ENCODE measurements at places on chromosomes 5 and 9.

DNA sequence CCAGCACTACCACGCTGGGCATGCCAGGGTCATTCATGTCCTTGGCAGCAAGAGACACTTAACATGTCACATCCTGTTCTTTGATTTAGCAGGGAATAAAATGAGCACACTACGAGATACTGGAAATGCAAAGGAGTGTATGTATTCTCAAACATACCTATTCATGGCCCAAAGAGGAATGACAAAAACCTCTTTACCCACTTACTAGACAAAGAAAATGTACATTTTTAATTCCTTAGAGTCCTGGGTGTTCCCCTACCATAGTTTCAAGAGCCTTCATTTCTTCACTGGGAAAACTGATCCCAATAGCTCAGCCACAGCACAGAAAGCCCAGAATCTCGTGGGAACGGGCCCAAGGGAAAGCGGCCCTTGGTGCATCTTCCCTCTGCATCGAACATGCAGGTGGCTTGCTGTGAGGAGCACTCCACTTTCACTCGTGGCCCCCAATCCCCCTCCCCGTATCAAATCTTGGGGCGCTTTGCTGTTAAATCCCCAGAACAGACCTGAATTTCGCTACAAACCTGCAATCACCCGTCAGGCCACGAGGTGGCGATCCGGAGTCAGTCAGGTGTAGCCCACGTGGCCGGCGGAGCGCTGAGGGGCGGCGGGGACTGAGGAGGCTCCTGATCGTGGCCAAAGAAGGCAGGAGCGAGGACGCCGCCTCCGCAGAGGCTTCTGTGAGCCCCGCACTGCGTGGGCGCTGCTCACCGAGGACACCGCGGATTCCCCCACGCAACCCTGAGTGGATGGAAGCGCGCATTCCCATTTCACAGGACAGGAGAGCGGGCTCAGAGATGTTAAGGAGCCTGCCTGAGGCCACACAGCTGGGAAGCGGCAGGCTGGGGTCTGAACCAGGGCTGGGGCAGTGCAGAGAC lies 91.4 kb downstream of the LMX1B start:
- DNase-seq = peak; percentile 64

- DNase-seq = no peak
Observed at GRCh38 chr5:142507531-142508372, 178.1 kb downstream of the FGF1 start.

DNA sequence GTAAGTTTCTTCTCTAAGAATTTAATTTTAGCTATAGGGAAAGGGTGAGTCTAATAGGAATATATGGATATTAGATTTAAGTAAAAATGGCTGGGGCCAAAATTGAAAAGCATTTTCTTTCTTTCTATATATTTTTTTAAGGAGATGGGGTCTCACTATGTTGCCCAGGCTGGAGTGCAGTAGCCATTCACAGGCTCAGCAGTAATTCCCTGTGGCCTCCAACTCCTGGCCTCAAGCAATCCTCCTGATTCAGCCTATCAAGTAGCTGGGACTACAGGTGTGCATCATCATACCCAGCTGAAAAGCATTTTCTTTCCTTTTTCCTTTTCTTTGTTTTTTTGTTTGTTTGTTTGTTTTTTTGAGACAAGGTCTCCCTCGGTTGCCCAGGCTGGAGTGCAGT lies 41.1 kb downstream of the CSNK1A1 start:
- no peak for DNase-seq

DNA sequence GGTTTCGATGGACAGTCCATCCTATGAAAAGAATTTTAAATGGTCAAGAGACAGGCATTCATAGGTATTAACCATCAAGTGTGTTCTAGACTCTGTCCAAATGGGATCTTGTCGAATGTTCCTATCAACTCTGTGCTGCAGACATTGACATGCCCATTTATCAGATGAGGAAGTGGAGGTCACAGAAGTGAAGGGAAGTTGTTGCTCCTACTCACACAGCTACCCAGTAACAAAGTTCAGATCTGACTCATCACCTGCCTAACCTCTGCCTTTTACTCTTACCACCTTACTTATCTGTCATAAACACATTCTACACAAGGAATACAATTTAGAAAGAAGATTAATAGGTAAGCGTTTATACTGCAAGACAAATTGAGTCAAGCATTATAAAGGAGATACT lies 426.2 kb upstream of the BRINP1 start:
- DNase-seq = no peak

GRCh38 chr5:141725891-141726290 lies 43.9 kb upstream of the ARAP3 start:
- DNase-seq = no peak

DNA sequence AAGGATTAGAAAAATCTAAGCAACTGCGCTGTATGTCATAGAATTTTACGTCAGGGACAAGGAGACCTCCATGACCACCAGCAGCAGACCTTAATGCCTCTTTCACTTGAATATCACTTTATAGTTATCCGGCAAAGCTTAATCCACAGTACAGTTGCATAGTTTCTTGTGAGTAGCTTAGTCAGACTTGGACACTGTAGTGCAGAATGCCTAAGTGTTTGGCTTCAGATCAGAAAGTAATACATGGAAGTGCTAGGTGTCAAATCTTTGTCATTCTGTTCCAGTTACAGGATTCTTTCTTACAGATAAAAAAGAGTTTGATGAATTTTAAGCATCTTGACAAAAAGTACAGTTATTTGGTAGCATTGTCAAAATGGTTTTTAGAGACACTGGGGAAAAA lies 239.9 kb upstream of the PAPPA start:
- no peak for DNase-seq

- DNase-seq = no peak
Observed at GRCh38 chr5:65776441-65777141, 54.6 kb downstream of the NLN start.

DNA sequence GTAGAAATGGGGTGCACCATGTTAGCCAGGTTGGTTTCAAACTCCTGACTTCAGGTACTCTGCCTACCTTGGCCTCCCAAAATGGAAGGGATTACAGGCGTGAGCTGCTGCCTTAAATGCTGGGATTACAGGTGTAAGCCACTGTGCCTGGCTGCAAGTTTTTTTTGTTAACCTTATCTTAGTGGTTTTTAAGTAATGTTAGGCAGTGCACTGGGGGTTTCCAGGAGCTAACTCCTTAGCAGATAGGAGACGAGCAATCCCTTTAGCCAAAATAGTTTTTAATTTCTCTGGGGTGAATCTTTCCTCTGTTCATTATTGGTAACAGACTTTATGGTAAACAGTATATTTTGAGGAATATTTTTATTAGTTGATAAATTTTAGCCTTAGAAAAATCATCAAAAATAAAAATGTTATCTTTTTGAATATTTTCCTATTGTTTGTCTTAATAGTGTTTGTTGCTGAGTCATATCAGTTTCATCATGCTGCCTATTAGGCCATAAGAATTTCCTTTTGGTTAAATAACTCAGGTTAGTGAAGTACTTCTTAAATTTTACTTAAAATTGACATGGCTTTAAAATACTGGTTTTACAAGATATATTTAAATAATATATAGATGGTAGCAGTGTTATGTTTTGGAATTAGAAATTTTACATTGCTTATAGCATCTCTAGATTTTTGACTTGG lies 37.9 kb downstream of the LMNB1 start:
- no peak for DNase-seq

GRCh38 chr9:70303268-70303667 lies 44.5 kb downstream of the SMC5 start:
- DNase-seq = no peak

GRCh38 chr5:180129291-180130190 lies 58.0 kb upstream of the RNF130 start:
- no peak for DNase-seq

DNA sequence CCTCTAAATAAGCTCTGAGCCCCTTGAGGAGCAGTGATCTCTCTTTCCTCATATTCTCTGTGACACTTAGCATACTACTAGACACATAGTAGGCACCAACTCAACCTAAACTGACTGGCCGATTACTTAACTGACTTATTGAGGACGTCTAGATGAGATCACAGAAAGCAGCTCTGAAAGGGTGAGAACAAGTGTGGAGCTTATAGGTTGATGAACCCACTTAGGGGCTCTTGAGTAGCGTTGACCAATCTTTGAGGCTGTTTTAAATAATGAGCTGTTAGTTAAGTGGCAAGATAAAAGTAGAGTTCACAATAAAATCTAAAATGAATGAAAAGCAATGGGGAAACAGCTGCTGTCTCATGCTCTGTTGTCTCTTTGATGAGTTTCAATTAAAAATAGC lies 124.7 kb upstream of the TNPO1 start:
- DNase-seq = no peak

GRCh38 chr5:56900858-56901578 lies 8.4 kb upstream of the SETD9 start:
- peak; percentile 69 for DNase-seq

GRCh38 chr9:127092041-127092608 lies 30.3 kb downstream of the ANGPTL2 start:
- no peak for DNase-seq

DNA sequence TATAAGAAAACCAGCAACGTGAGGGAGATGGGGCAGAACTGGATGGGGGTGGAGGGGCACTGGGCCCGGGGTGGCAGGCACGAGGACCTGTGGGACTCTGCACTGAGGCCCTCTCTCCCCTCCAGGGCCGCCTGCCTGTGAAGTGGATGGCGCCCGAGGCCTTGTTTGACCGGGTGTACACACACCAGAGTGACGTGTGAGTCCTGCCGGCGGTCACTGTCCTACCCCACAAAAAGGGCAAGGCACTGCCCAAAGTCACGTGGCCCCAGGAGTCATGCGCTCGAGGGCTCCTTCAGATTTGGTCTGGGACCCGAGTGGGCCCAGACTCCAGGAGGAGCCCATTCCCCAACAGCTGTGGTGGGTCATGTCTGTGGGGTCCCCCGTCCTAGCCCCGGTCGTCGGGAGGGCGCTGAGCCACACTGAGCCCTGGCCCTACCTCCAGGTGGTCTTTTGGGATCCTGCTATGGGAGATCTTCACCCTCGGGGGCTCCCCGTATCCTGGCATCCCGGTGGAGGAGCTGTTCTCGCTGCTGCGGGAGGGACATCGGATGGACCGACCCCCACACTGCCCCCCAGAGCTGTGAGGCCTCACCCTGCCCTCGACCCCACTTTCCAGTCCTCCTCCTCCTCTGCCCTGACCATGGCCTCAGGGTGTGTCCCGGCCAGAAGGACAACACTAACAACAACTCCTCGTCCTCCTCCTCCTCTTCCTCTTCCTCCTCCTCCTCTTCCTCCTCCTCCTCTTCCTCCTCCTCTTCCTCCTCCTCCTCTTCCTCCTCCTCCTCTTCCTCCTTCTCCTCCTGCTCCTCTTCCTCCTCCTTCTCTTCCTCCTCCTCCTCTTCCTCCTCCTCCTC lies 9.7 kb downstream of the FGFR4 start:
- no peak for DNase-seq

DNA sequence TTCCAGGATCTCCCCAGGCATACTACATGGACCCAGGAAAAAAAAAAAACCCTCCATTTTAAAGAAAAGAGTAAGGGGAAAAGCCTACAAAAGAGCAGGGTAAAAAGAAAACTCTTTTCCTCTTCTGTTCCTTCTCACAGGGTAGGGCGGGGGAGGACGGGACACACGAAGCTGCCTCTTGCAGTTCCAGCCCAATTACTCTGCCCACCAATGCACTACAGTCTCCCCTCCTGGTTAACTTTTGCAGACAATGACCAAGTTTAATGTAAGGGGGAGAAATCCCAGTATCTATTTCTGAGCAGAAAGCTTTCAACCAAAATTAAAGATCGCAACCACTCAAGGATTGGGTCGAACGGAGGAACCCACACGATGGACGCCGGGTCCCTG lies 1.3 kb downstream of the BRD3 start:
- DNase-seq = peak; percentile 19
